GM12878 (cell line): ENCODE measurements at places on chromosomes 6 and 20.

DNA sequence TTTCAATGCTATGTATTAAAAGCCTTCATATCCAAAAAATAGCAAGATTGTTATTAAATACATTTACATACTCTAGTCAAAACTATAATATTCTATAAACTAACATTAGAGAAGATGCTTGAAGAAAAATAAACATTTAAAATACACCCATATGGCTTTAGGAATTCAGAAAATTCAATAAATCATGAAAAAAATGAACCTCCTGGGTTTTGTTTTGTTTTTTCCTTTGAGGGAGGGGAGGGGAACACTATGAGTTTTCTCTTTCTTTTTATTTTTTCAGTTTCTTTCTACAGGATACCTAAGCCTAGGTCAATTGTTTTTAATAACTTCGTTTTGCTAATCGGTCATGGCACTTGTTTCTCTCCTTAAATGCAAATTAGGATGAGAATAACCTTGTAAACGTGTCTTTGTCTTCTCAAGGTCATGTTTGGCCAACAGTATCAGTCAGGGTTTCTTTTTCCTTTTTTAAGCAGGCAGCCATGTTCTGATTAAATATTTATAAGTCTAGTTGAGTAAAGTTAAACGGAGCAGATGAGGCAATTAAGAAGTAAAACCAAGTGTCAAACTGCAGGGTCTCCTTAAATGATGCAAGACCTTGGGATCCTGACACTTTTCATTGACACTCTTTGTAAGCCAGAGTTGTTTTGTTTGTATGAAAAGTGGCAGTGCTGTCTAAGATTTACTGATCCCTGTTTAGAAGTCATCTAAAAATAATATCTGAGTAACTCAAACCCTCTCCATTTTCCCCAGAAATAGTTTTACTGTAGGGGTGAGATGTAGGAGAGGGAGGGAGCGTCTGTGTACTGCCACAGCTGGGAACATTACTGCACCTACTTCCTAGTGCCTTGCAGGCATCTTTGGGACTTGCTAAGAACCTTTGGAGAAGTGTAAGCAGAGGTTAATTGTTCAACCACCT is 392.3 kb downstream of the PLCB1 start:
- no peak for DNase-seq

DNA sequence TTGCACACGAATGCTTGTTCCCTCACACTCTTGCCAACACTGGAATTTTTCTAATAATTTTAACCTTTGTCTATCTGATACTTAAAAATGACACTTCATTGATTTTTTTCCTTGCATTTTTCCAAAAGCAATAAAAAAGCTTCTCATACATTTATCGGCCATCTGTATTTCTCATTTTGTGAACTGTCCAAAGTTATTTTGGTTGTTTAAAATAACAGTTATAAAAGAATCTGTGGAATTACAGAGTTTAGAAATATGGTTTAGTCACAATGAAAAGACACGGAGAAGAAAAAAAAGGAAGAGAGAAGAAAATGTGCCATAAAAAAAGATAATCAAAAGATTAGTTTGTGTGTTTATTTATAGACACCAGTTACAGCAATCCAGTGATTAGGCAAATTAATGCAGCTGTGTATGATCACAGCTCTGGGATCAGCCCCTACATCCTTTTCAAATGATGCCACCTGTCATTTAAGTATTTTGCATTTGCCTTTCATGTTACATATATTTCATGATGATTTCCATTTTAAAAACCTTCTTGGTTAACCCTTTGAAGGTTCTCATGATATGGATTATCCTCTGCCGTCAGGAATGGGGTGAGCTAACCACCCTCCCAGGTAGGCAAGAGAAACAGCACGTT is 171.7 kb downstream of the BACH2 start:
- DNase-seq, result no peak

DNA sequence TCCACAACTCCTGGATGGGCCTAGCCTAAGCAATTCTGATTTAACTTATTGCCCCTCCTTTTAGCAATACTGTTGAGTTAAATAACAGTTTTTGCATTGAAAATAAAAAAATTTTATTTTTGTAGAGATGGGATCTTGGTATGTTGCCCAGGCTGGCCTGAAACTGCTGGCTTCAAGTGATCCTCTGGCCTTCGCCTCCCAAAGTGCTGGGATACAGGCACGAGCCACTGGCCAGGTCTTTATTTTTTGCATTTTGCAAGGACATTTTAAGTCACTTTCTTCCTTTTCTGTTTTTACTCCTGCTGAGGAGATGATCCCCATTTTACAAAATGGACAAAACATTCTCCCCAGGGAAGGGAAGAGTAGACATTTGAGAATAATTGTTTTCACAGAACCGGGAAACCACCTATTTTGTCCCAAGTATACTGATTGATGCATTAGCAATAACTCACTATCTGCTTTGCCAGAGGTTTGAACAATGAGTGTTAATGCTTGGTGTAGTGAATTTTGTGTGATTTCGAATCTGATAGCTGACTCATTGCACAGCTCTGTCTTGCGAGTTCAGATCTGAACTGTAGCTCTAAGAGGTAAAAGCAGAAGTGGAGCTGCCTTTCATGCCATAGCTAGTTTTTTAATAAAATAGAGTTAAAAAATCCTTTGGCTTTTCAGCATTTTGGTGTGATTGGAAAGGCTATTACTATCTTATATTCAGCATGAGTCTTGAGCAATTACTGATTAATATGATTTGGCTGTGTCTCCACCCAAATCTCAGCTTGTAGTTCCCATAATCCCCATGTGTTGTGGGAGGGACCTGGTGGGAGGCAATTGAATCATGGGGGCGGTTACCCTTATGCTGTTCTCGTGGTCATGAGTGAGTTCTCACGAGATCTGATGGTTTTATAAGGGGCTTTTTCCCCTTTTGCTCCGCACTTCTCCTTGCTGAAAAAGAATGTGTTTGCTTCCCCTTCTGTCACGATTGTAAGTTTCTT is 20.9 kb downstream of the IGF2R start:
- no peak for DNase-seq

GRCh38 chr6:76162811-76163210 is 90.3 kb upstream of the IMPG1 start:
- no peak for DNase-seq

- no peak for DNase-seq
Measured at GRCh38 chr6:151275121-151275520, 35.4 kb downstream of the AKAP12 start.

DNA sequence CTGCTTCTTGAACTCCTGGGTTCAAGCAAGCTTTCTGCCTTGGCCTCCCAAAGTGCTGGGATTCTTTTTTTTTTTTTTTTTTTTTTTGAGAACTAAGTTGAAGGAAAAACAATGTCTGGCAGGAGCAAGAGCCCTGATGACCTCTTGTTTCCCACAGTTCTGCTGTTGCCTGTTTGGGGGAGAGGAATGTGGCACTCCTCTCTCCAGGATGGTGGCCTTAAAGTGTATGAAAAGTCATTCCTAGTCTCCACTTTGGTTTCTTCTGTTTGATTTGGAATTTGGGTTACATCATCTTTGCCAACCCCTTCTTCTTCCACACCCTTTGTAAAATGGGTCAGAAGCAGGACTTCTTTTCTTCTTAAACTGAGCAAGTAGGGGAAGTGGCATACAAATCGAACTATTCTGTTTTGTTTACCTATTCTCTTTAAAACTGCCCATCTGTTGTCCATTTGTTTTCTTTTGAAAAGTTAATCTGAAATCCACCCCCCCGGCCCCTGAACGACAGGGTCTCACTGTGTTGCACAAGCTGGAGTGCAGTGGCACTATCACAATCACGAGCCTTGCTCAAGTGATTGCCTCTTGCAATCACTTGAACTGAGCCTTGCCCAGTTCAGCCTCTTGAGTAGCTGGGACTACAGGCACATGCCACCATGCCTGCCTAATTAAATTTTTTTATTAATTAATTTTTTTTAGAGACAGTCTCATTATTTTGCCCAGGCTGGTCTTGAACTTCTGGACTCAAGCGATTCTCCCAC is 11.3 kb downstream of the CARMIL1 start:
- DNase-seq, result no peak

- no peak for DNase-seq
Measured at GRCh38 chr6:153108315-153108714, 22.8 kb downstream of the RGS17 start.

GRCh38 chr6:91167846-91168245 is 581.0 kb upstream of the MAP3K7 start:
- no peak for DNase-seq

GRCh38 chr6:79238919-79239318 is 4.4 kb upstream of the HMGN3 start:
- DNase-seq, result no peak

DNA sequence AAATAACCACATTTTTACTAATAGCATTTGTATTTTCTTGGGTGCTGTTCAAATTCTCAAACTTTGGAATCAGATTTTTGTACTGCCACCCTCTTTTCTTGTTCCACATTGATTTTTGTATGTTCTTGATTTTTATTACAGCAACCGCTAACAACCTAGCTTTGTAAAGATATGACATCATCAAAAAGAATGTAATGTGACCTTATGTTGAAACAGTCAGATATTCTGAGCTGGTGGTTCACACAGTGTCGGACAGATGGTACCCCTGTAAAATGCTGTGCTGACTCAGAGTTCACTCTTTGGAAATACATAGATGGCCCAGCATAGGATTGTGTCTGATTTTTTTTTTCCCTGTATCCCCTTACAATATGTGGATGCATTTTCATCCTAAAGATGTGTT is 118.9 kb downstream of the QKI start:
- no peak for DNase-seq

GRCh38 chr20:32527052-32527446 is 58.1 kb downstream of the NOL4L start:
- no peak for DNase-seq

- DNase-seq, result no peak
Measured at GRCh38 chr6:129708496-129709195, 1.3 kb downstream of the ARHGAP18 start.

GRCh38 chr20:13626724-13627123 is 12.0 kb downstream of the TASP1 start:
- no peak for DNase-seq

DNA sequence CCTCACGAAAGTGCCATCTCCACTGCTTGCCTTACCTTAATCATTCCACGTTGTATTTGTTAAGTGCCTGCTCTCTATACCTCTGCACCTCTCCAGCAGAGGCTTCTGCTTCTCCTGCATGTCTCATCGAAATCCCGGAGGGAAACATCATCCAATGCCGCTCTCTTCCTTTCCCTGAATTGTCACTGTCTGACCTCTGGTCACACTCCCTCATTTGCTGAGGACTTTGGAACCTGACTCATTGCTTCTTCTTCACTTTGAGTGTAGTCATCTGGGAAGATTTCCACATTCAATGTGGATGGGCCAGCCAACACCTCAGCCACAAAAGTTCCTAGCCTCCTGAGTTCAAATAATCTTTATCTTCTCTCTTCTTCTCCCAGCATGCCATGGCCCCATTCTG is 78.9 kb upstream of the BEND6 start:
- DNase-seq, result no peak

GRCh38 chr6:45469663-45470062 is 91.9 kb upstream of the SUPT3H start:
- no peak for DNase-seq

DNA sequence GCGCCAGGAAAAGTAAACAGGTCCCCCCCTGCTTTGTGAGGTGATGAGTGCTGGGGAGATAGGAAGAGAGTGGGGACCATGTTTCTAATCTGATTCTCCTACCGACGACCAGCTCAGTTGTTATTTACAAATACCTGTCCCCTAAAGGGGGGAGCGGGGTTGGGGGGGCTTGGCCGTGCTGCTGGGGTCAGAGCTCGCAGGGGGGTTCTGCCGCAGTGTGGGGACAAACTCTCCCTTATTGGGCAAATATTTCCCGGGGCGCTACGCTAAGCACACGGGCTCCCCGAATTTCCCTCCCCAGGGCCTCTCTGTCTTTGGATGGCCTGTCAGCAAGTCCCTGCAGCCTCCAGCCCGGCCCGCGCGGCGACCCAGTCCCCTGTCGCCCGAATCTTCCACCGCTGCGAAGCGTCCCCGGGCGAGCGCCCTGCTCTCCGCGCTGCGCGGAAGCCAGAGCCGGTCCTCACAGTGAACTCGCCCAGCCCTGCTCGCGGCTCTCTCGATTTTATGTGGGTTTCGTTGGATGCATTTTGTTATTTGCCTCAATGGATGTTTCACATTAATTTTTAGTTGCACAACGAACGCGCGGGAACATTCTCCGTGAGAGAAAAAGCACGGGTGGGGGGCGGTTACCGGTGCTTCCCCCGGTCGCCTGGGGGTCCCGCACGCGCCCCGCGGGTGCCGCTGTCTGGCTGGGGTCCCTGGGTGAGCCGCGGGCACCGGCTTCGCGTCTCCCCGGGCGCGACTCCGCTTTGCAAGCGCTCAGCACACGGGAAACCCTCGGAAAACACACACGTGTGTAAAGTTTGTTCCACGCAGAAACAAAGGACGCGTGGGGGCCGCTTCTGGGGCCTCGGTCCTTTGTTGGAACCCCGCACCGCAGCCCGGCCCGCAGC is 1.5 kb upstream of the STX16 start:
- DNase-seq, result no peak

DNA sequence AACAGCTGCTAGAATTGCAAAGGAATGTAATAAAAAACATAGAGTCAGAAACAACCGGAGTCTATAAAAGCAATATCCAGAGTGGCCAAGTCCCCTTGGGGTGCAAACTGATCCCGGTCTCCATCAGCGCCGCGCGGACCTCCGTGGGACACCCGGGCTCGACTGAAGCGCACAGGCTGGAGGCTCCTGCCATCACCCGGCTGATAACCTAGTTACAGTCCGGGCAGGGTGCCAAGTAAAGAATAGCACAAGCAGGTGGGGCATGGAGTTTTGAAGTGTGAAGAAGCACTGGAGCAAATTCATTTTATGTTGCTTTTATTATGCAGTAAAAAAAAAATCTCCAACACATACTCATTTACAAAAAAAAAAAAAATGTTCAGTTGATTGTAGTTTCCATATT is 205.1 kb upstream of the GMDS start:
- DNase-seq, result no peak

DNA sequence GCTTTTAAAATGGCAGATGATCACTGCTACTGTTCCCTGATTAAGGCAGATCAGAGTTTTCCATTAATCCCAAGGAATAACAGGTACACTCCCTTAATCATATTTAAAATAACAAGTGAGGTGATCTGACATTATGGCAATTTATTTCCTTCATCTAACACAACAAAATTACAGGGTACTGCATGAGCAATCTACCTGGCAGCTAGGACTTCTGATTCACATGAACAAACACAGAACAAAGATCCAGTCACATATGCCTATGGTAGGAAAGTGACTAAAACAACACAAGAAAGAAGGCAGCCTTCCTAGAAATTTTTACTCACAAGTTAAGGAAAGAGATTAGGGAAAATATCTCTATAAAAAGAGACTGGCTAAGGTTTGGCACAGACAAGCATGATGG is 33.2 kb downstream of the MAP7 start:
- DNase-seq, result no peak

GRCh38 chr6:38973178-38974057 is 75.2 kb upstream of the GLP1R start:
- DNase-seq, result peak; percentile 9

GRCh38 chr20:4550740-4551139 is 171.0 kb upstream of the PRND start:
- no peak for DNase-seq
